ENCODE measurements at places on chromosomes 5 and 9.
A peak's percentile ranks its signal among the peaks of the same experiment; 100 is the strongest.

GRCh38 chr5:58761407-58761806 lies 178.5 kb downstream of the RAB3C start:
- no peak for DNase-seq

- DNase-seq: no peak
Observed at GRCh38 chr5:116911074-116911473, 336.5 kb upstream of the SEMA6A start.

GRCh38 chr9:90870621-90871326 lies 69.2 kb downstream of the SYK start:
- peak; percentile 24 for DNase-seq

- DNase-seq: no peak
Observed at GRCh38 chr5:52685566-52685965, 102.2 kb upstream of the ITGA1 start.

- DNase-seq: no peak
Observed at GRCh38 chr5:115455301-115455707, 89.3 kb downstream of the FEM1C start.

DNA sequence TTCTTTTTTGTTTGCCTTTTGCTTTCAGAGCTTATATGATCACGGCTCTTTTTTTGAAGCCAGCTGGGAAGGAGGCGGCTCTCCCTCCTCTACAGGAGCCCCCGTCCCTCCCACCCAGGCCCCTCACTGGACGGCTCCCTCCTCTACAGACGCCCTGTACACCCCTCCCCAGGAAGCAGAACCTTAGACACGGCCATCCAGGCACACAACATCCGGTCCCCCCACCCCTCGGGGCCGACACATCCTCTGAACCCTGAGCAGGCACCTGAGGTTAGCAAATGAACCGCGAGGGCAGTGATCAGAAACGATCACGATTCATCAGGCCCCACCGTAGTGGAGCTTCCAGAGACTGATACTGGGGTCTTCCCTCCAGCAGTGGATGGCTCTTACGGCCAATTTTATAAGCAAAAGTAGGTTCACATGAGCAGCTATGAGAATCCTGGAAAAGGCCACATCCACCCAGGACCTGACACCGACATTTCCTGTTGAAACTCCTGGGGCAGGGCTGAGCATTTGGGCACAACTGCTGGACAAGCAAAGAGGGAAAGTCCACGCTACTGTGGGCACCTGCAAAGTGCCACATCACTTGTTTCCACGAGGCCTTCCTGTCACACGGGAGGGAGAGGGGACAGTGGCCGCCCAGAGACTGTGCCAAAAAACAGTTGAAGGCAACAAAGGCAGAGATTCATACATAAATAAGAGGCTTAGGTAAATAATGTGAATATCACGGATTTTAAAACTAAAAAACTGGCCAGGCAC lies 78.9 kb downstream of the SEMA4D start:
- no peak for DNase-seq

- peak; percentile 76 for DNase-seq
Observed at GRCh38 chr9:14302405-14302804, 11.5 kb downstream of the NFIB start.

DNA sequence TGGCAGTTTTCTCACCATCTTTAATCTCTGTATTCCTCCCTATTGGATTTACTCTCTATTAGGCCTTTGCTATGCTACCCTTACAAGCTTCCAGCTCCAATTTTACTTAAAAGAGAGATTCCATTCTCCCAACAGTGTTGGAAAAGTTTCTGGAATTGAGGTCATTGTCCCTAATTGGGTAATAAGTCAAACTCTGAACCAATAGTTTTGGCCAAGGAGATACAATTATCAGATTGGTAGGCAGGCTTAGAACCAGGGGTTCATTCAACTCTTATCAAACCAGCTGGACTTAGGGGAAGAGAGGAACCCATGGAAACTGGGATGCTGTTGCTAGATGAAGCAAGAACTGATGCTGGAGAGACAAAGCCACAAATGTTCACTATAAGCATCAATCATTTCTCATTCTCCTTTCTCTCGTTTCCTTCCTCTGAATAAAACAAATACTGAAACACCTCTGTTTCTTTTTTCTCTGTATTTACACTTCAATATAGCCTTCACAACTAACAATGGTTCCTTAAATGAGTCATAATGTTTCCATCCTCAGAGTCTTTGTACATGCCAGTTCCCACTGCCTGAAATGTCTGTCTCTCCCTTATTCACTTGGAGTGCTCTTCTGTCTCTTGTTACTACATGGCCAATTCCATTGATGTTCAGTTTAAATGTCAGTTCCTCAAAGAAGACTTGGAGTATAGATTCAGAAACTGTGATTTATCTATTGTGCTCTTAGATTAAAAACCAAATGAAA lies 587.3 kb downstream of the GABRG2 start:
- DNase-seq: no peak

GRCh38 chr5:168291964-168292785 lies 730 bp downstream of the WWC1 start:
- no peak for DNase-seq

DNA sequence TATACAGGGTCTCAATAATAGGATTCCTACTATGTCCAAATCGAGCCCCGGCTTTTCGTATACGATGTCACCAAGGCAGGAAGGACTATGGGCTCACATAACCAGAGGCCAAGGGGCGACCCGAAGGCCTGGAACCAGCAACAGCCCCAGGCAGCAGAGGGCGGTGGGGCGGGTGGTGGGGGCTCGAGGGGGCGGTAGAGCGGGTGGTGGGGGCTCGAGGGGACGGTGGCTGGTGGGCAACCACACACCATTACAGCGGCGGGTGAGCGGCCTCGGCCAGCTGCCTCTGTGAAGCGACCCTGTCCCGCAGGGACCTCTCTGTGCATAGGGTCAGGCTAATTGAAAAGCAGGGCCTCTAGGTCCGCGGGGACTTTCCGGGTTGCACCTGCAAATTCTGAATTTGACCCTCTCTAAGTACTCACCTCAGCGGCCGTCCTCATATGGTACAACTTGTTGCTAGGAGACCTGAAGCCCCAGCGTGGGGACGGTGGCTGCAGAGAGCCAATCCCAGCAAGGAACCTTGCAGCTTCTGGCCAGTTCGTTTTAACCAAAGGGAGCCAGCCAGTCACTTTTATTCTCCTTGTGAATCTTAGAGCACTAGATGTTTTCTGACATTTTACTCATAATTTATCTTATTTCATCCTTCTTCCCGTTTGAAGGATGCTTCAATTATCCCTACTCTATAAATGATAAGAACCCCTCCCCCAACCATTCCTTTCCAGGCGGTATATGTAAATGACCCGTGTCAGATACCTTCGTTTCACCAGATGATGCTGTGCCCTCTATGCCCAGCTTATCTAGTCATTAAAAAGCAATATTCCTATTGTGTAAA lies at the start of gene NME5:
Gene NME5, minus strand, starts transcription at position 480 of the 832 bp plus-strand sequence. CDS start 648 bp downstream, outside the sequence.
- DNase-seq: no peak

DNA sequence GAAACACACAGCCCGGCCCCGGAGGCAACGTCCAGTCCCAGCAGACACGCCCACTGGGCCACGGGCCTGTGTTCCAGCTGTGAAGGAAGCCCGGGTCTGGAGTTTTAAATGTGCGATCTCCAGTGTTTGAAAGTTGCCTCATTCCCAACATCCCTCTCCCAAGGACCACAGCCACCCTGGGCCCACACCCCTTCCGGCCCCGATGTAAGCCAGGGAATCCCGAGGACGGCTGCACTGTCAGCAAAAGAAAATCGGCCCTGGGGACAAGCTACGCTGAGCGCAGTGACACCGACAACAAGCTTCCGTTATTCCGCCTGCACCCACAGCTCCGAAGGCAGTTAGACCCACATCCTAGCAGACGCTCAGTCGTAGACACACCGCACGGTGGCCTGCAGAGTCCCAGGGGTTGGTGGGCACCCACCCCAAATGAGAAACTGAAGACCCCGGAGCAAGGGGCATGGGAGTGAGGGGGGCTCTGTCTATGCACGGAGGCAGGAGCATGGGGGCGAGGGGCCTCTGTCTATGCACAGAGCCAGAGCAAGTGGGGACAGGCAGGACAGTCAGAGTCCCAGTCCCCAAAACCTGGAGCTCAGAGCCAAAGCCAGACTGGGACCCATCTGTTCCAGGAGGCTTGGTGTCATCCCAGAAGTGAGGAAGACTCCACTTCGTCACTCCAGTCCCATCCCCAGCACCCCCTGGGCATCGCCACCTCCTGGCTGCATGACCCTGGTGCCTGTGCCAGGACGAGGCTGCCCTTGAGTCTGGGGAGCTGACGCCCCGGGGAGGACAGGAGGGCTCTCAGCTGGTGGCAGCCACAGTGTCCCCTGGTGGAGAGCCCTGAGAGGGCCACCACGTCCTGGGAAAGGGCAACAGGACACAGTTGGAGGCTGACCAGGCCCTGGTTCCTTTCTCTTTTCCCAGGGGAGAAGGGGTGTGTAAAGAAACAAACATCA lies 23.4 kb downstream of the GLT6D1 start:
- DNase-seq: no peak

GRCh38 chr9:128341435-128341849 lies 1.1 kb downstream of the SLC27A4 start:
- DNase-seq: no peak

DNA sequence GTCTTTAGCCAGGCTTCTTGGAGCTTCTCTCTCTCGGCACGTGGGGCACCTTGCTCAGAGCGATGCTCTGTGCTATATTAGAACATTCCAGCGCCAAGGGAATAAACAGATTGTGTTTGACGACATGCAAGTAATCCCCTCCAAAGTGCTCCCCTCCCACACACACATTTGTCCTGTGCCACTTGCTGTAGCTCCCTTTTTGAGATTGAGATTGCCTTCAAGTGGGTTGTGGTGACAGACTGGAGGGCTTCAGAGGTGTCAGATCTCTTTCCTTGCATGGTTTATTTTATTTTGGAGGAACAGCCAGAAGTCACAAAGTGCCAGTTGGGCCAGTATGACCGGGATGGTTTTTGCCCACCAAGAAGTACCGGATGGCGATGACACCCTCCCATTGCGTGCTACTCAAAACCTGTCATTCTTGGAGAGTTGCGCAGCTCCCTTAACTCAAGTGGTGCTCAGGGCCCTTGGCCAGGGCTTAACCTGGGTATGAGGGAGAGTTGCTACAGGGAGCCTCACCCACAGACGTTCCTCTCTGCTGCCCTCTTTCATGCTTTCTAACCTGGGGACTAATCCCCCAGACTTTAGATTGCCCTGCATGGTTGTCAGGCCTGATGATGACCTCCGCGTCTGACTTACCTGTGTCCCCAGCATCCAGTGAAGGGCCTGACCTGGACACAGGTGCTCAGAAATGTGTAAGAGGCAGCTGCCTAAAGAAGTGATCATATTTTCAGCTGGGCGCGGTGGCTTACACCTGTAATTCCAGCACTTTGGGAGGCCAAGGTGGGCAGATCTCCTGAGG lies 18.8 kb upstream of the RPL26L1 start:
- DNase-seq: no peak

- no peak for DNase-seq
Observed at GRCh38 chr5:158923799-158924551, 175.7 kb downstream of the EBF1 start.

DNA sequence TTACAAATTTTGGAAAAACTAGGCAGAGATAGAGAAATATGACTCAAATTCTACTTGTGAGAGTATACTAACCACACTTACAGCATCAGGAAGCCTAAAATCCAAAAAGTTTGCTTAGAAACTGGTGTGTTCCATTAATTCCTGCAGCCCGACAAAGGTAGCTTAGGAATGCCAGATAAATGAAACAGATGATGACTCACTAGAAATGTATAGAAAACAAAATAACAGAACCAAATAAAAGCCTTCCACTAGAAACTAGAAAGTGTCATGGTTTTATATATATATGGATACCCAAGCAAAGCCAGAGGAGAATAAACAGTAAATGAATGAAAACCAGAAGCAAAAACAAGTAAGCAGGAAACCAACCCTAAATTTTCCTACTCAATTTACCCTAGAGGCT lies 272.2 kb upstream of the PRDM9 start:
- DNase-seq: no peak

DNA sequence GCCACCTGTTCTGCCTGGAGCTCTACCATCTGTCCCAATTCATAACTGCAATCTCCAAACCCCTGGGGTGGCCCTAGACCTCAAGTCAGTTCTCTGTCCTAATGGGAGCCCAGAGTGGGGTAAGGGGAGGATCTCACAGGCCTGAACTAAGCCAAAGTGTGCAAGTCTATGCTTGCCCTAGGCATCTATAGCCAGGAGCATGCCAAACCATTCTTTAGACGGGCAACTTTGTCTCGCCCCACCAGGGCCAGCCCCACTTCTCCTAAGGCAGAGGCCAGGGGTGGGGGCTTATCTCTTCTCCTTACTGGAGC lies 3.3 kb downstream of the ACSL6 start:
- DNase-seq: peak; percentile 11

GRCh38 chr5:77518304-77518703 lies 26.2 kb upstream of the WDR41 start:
- no peak for DNase-seq

DNA sequence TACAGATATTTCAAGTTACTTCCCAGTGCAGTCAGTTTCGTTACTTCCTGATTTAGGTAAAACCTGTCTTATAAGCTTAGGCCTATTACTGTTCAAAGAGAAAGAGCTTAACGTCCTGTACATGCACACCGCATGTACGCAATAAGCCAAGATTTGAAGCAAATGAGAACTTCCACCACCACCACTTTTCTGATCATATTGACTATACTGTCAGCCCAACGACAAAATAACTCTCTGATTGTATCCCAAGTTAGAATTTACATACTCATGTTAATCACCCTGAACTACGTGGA lies 5.1 kb downstream of the NFIB start:
- no peak for DNase-seq

GRCh38 chr5:33315189-33315588 lies 125.6 kb upstream of the TARS1 start:
- DNase-seq: no peak

DNA sequence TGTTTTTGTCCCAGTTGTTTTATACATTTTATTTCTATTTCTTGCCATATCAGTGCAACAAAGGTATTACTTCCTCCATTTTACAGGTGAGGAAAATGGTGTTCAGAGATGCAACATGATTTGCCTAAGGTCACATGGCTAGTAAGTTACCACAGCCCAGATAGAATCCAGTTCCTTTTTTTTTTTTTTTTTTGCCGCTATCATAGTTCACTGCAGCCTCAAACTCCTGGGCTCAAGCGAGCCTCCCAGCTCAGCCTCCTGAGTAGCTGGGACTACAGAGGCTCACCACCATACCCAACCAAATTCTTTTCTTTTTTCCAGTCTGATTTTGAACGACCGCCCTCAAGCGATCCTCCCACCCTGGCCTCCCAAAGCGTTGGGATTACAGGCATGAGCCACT lies 480 bp upstream of the CCDC69 start:
- DNase-seq: no peak

- DNase-seq: no peak
Observed at GRCh38 chr9:131709771-131710431, 30.0 kb downstream of the RAPGEF1 start.

DNA sequence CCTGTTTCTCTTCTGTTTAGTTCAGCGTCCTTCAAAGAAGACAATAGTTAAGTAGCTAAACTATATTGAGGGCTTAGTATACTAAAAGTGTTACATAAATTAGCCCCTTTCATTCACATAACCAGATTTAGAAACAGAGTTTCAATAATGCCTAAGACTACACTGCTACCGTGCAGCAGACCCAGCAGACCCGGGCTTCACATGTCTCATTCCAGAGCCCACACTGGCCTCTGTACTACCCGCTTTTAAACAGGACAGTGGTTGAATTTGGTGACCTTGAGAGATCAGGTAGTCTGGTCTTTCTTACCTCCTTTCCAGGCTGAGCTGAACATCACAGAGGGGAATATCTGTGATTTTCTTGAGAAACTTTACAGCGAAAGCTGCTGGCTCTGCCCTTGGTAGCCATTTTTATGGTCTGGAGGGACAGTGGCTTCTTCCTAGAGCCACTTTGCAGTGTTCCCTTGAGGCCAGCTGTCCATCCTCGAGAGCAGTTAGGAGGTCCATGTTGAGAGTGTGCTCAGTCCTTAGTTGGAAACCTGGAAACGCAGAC lies 56.5 kb downstream of the SLC22A5 start:
- no peak for DNase-seq

- DNase-seq: no peak
Observed at GRCh38 chr5:143413958-143414669, 10.6 kb upstream of the NR3C1 start.

All from NCI-H446 treated with DMSO at 0.1 percent for 48 hours (cell line).